ENCODE measurements at places on chromosomes 11 and 22. TPM values are rescaled to one million over a fixed set of nuclear protein-coding genes. Genes with fewer than 3 reads are reported as not detected.

DNA sequence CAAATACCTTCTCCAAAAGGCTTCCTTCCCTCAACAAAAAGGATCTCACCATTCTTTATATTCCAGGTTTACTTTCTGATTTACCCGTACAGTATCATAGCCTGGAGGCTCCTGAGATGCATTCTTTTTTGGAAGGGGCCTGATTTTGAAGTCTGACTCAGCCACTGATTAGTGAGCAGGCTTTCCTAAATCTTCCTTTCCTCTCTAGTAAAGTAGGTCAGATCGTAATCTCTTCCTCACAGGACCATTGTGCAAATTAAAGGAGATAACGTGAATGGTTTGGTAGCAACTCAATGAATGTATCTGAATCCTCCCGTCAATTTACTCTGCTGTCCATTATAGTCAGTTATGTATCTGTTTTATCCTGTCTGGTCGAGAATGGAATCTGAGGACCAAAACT lies 227.7 kb upstream of the ANO5 start:
- DNase-seq: no peak

DNA sequence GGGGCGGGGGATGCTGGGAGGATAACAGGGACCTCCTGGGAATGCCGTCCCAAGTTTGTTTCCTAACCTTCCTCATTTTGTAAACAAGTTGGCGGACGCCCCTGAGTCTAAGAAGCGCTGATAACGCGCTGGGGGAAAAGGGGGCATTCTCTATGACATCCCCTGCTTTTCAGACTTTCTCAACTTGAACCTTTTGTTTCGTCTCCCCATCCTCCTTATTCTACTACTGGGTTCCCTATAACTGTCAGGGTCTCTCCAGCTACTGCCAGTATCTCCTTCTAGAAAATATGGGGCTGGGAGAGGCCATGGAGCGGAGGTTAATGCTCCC lies 654 bp downstream of the TMEM86A start:
- DNase-seq: no peak

DNA sequence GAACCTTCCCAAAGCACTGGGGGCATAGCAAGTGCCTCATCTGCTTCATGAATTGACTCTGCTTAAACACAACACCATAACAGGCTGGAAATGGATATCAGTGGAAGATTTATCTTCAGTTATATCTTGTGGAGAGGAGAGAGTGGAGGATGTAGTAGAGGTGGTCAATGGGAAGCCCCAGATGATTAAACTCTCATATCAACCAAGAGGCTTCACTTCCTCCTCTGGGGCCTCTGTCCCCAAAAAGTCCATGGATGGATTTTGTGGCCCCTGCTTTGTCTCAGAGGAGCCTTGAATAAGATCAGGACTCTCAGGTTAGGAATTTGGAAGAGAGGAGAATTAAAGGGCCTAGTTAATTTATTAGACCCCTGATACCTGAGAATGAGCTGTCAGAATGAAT lies 106.1 kb downstream of the CEP164 start:
- no peak for DNase-seq

DNA sequence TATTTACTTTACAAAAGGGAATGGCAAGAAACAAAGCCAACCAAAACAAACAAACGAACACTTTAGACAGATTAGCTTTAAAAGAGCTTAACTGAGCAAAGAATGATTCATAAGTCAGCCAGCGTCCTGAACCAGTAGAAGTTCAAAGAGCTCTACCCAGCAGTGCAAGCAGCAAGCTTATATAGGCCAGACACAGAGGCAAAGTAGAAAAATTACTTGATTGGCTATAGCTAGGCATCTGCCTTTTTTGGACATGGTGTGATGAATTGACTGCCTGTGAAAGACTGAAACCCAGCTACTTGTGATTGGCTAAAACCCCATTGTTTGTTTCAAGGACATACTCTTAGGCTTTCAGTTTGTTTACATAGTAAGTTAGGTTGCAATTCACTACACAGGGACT lies 2120.0 kb upstream of the RAG2 start:
- DNase-seq: no peak

- DNase-seq: no peak
These were observed 111.5 kb downstream of the SWAP70 start for GRCh38 chr11:9775398-9775779.

GRCh38 chr11:133598906-133599305 lies 66.6 kb upstream of the OPCML start:
- DNase-seq: no peak

GRCh38 chr11:94017446-94017845 lies 3.7 kb upstream of the HEPHL1 start:
- DNase-seq: no peak

The H19 gene
- 3,845 TPM for polyA plus RNA-seq

DNA sequence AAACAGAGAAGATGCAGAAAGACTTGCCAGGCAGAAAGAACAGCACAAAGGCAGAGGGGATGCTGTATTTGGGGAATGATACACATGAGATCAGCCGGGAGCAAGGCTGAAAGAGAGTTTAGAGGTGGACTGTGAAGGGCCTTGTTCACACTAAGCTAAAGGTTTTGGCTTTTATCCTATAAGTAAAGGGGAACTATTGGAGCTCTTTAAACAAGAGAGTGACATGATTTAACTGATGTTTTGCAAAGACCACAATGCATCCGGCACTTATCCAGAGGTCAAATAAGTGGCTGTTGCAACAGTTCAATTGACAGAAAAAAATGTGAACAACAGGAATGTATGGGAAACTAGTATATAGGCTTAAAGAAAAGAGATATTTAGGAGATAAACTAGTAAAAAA lies 64.7 kb upstream of the RRAS2 start:
- DNase-seq: no peak

DNA sequence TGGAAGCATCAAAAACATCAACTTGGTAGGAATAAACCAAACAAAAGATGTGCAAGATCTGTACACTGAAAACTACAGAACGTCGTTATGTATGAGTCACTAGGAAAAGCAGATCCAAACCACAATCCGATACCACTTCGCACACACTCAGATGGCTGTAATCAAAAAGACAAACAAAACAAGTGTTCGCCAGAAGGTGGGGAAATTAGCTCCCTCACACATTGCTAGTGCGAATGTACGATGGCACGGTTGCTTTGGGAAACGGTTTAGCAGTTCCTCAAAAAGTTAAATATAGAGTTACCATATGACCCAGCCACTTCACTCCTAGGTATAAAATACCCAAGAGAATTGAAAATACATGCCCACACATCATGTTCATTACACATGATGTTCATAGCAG lies 14.8 kb upstream of the CARD10 start:
- no peak for DNase-seq

The HEPHL1 gene
- polyA plus RNA-seq: 0.14 TPM

DNA sequence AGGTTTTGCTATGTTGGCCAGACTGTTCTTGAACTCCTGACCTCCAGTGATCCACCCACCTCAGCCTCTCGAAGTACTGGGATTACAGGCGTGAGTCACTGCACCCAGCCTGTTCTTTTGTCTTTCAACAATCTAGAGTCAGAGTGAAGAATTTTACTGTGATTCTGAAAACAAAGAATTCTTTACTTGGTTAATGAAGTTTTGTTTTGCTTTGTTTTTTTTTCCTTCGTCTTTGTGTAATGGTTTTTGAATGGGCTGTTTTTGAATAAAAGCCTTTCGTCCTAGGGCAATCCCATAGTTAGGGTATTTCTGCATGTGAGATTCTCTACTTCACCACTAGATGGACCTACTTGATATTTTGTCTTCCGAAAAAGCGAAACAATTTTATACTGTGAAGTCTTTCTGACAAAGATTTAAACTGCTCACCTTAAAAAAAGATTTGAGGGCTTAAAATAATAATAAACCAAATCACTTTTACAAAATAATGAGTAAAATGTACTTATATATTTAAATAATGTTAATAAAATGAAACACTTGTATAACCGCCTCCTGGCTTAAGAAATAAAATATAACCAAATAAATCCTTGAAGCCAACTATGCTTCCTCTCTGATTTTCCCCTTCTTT lies 43.4 kb upstream of the SC5D start:
- no peak for DNase-seq

The OR8K3 gene
- polyA plus RNA-seq: not detected

DNA sequence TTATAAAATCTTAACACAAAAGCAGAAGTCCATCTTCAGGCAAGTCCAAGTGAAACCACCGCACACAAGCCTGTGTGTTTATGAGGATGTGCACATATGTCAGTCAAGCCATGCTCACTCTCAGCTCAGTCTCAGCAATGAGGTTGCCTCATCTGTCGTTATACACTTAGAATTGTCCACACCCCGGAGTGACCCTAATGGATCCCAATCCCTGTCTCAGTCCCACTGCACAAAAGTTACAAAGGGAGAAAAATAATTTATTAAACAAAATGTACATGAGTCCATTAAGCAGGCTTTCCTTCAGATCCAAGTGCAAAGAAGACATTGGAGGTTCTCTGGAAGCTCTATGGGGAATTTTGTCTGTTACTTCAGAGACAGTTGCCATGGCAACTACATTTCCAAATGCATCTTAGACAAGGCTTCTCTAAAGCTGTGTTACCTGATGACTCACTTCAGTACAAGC lies 24.4 kb downstream of the OR8B12 start:
- no peak for DNase-seq

DNA sequence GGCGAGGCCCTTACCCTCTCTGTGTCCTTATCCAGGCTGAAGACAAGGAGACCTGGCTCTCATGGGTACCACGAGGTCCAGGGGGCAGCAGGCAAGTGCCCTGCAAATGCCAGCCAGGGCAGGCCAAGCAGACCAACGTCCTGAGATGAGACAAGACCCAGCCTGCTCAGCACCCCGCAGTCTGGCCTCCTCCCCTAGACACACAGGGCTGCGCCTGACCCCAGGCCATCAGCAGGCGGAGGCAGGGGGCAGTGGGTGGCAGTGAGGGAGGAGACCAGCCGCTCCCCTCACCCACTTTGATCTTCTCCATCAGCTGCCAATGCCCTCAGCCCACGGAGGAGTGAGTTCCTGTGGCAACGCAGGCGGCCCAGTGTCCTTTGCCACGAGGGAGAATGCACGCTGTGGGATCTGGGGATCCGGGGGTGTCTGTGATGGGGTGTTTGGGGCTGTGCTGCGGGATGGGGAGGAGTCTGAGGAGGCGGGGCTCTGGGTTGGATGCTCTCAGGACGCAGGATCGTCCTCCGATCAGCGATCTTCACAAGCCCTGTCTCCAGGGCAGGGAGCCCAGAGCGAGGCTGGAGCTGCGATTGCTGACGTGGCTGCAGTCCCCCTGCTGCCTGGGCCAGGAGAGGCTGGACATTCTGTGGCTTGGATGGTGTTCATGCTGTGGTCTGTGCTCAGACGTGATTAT lies 30.5 kb upstream of the PPARA start:
- DNase-seq: no peak

DNA sequence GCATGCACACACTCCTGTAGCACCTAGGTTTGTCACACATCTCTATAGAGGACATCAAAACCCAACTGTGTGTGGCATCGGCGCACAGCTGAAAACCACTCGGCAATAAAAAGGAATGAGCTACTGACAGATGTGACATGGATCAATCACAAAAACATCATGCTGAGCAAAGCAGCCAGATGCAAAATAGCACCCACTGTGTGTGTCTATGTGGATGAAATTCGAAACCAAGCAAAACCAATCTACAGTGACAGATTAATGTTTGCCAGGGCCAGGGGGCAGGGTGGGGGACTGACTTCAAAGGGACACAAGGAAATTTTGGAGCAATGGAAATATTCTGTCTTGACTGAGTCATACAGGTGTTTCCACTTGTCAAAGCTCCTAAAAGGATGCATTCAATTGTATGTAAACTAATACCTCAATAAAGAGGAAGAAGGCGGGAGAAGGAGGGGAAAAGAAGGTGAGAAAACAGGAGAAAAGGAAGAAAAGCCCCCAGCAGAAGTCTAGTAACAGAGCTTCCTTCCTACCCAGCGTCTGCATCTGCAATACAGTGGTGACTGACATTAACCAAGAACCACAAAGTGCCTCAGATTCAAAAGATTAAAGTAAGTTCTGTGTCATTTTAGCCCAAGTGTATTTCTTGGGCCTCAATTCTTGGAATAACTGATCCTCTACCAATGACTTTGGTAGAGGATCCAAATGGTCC lies 49.8 kb downstream of the PACSIN2 start:
- DNase-seq: no peak

GRCh38 chr22:43094085-43094484 lies 4.9 kb upstream of the TTLL1 start:
- no peak for DNase-seq

DNA sequence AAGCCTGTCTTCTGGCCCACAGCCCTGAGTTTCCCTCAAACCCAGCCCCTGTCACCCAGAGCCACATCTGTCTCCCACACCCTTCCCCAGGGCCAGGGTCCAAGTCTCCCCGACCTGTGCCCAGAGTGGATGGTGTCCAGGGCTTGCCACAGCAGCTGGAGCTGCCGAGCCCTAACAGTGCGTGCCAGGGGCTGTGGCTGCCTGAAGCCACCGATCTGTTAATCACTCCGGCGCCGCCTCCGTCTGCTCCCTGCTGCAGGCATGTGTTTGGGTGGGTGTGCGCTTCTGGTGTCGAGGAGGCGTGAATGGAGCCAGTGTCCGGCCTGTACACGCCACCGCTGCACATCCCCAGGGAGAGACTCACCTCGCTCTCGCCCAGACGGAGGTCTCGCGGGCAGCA lies 26.1 kb downstream of the SHISAL1 start:
- DNase-seq: no peak

DNA sequence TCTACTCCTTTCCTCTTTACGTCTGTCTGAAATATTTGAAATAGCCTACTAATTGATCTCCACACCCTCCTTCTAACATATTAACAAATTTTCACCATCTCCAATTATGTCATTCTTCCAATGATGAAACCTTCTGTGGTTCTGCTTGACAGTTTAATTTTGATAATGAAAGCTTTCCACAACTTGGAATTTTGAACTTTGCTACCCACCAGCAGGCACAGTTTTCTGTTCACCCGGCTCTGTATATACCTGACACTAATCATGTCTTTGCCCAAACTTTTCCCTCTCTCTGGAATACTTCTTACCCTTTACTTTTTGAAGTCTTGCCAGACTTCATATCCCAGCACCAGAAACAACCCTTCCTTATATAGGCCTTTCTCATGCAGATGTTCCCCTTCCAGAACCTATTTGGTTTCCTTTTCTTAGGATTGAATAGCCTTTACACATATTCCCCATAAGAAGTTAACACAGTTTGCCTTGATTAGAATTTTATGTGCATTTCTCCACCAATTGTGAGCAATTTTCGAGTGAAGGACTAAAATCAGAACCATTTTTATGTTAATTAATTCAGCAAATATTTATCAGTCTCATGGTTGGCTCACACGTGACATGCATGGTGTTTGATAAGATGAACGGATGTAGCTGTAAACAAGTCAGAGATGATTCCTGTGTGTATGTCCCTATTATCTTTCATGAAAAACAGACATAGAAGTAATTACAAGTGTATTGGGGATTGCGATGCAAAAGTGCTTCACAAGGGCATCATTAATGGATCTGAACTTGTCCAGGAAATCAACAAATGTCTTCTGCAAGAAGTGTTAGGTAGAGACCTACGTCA lies 173.4 kb downstream of the ARHGAP42 start:
- DNase-seq: no peak

Data from left renal cortex interstitium (tissue), 4 donors.